Right lung (tissue), 10 donors: ENCODE measurements at places on chromosomes 2 and 18. TPM values are rescaled to one million over a fixed set of nuclear protein-coding genes. Genes with fewer than 3 reads are reported as not detected.

GRCh38 chr18:49123431-49123830 is 172.7 kb upstream of the SMAD7 start:
- DNase-seq: no peak

UPP2 gene
- 0.29 TPM for polyA plus RNA-seq

GRCh38 chr2:20540587-20541293 is 93.9 kb downstream of the RHOB start:
- no peak for DNase-seq

DNA sequence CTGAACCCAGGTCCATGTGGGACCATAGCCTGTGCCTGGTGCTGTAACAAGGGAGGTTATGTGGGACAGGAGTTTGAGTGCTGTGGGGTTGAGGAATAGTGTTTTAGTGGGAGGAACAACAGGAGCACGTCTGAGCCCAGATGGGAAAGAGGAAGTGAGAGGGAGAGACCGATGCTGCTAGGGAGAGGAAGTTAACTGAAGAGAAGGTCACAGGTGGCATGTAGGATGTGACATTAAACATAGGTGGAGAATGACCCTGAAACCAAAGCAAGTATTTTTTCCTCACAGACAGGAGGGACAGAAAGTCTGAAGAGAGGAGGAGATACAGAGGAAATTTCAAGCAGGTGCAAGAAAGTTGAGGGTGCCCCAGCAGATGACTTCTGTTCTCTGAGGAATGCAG is 87.8 kb downstream of the ACOXL start:
- no peak for DNase-seq

COPS7B gene
- 61.1 TPM for polyA plus RNA-seq

DNA sequence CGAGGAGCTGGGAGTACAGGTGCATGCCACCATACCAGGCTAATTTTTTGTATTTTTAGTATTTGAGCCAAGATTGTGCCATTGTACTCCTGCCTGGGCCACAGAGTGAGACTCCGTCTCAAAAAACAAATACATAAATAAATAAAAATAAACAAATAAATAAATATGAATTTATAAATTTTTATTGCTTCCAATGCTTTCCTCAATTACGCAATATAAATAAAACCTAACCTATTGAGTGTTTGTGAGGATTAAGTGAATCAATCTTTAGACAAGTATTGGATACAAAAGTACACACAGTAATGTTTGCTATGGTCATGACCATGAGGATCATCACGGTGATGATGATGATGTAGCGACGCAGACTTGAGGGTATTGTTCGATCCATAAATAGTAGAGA is 257.4 kb downstream of the ASXL3 start:
- no peak for DNase-seq

GRCh38 chr2:150142561-150142960 is 344.9 kb downstream of the RND3 start:
- no peak for DNase-seq

GRCh38 chr18:32742579-32742978 is 30.2 kb downstream of the KLHL14 start:
- DNase-seq: no peak

CYTIP gene
- 1.4 TPM for polyA plus RNA-seq

GRCh38 chr2:60365556-60365955 is 187.9 kb downstream of the BCL11A start:
- no peak for DNase-seq

DNA sequence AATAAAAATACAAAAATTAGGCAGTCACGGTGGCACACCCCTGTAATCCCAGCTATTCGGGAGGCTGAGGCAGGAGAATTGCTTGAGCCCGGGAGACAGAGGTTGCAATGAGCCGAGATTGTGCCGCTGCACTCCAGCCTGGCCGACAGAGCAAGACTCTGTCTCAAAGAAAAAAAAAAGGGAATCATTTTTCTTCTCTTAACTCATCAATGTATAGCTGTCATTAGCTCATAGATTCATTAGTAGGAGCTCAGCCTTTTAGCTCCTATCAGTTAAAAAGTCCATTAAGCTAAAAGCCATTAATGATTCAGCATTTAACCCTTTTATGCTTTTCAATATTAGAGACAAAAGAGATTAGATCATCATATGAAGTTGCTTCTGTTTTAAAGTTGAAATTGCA is 5.8 kb upstream of the NBAS start:
- no peak for DNase-seq

GRCh38 chr18:47873625-47874024 is 56.8 kb downstream of the SMAD2 start:
- DNase-seq: no peak

- no peak for DNase-seq
Observed at GRCh38 chr18:44744161-44745121, 63.8 kb downstream of the SETBP1 start.

- no peak for DNase-seq
Observed at GRCh38 chr2:135095591-135095990, 43.5 kb downstream of the RAB3GAP1 start.

CNTNAP5 gene
- not detected for polyA plus RNA-seq

- DNase-seq: no peak
Observed at GRCh38 chr2:238968616-238969384, 120.9 kb downstream of the TWIST2 start.

SLC4A5 gene
- polyA plus RNA-seq: 5.2 TPM

ARHGEF33 gene
- 2.2 TPM for polyA plus RNA-seq

DNA sequence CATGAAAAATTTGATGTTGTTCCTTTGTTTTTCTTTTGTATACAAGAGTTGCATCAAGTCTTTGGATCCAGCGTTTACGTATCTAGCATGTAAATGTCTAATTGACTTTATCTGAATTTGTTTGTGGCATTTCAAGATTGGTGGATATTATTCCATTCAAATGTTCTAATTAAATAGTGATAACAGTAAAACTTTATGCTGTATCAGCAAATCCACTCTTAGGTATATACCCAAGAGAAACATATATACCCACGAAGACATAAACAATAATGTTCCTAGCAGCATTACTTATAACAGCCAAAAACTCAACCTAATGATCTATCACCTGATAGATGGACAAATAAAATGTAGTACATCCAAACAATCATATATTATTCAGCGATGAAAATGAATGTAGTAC is 579.4 kb upstream of the LRATD1 start:
- DNase-seq: no peak
